Stimulated activated CD8-positive, alpha-beta memory T cell treated with anti-CD3 and anti-CD28 coated beads, Interleukin-7, amount 100 ng/mL, for 24 hours (primary cell): ENCODE measurements at places on chromosomes 4 and X.

DNA sequence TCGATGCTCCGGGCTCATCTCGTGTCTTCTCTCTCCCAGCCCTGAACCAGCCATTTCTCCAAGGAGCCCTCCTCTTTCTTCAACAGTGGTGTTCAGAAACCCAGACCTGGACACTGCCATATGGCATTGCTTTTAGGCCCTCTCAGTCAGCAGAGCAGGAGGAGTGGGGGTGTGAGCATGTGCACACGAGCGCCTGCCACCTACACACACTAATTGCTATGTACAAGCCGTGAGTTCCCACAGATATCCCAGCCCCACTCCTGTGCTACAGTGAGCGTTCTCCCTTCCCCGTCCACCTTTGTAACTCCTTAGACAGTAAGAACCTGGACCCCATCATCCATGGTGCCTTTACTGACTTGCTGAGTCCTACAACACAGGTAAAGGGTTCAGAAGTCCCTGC lies 53.8 kb downstream of the TNIP2 start:
- no peak for DNase-seq

DNA sequence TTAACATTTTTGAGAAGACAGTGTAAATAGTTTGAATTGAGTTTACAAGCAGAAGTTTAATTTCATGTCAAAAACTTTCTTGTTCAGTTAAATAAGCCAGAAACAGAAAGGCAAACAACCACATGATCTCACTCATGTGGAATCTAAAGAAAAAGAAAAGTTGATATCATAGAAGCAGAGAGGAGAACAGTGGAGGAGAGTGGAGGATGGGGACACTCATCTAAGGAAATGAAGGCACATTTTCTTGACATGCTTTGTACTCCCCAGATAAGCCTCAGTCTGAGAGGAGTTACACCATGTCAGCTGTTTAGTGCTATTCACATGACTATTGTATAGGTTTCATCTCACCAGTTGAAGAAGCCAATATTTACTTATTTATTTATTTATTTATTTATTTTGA lies 13.5 kb downstream of the SNCA start:
- no peak for DNase-seq

DNA sequence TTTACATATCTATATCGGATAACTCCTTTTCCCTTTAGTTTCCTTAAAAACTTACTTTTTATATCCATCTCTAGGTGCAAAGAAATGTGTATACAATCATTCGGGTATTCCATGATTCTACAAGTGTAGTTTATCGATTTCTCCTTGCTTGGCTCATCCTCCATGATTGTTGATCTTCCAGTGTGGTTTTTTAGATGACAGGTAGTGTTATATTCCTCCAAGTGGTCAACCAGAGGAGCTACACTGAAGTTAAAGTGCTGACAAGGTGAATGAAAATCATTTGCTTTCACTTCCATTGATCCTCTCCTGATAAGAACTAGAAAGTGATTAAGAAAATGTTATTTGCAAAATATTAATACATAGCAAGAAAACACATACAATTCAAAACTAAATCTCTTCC lies 38.5 kb downstream of the TMEM156 start:
- no peak for DNase-seq

DNA sequence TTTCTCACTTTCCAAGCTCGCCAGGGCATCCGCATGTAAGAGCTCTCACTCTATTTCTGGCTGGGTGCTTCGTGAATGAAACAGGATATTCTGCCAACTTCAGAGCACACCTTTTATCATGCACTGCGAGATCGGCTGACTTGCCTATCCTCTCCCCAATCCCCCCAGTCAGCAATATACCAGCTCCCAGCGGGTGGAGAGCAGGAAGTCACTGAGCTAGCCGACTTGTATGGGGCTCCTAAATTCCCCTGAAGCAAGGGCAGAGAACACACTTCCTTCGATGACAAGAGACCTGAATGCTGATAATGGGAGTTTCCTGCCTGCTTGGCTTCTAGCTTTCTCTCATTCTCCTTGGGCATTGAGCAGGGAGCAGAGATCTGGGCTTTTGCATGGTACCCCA lies 33.8 kb upstream of the MAMLD1 start:
- DNase-seq, result no peak

GRCh38 chrX:118348186-118348810 lies 2.4 kb downstream of the WDR44 start:
- DNase-seq, result no peak

DNA sequence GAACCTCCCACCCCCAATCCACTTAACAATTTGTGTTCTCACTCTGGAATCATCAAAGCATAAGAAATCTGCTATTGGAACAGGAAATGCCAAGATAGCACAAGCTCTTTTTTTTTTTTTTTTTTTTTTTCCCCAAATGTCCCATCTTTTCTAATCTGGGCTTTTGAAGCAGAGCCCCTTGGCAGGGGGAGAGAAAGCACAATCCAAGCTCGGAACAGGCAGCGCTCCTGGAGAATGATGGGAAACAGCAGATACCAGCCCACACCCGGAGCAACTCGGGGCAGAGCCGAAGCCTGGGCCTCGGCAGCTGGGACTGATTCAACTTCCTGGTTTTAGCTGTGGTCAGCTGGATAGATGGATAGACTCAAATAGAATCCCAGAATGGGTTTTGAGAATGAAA lies 235.1 kb downstream of the QDPR start:
- DNase-seq, result no peak

DNA sequence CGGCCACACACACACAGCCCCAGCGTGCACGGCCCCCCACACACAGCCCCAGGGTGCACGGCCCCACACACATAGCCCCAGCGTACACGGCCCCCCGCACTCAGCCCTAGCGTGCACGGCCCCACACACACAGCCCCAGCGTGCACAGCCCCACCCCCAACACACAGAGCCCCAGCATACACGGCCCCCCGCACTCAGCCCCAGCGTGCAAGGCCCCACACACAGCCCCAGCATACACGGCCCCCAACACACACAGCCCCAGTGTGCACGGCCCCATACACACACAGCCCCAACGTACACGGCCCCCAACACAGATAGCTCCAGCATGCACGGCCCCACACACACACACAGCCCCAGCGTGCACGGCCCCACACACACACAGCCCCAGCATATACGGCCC lies 17.6 kb downstream of the GAK start:
- no peak for DNase-seq

GRCh38 chr4:118757761-118758251 lies 72.6 kb downstream of the METTL14 start:
- DNase-seq, result no peak

GRCh38 chrX:9495496-9495895 lies 30.6 kb downstream of the TBL1X start:
- no peak for DNase-seq

- no peak for DNase-seq
Observed at GRCh38 chrX:30804462-30804861, 84.6 kb downstream of the TAB3 start.

GRCh38 chr4:126446917-126447316 lies 1132.2 kb downstream of the FAT4 start:
- no peak for DNase-seq

DNA sequence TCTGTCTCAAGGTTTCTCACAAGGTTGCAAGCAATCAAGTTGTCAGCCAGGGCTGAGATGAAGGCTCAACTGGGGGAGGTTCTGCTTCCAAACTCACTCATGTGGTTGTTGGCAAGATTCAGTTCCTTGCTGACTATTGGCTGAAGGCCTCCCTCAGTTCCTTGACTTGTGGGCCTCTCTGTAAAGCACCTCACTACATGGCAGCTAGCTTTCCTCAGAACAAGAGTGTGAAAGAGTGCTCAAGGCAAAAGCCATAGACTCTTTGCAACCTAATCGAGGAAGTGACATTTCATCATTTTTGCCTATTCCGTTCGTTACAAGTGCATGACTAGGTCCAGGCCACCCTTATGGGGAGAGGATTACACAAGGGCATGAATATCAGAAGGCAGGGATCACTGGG lies 52.0 kb downstream of the CXorf58 start:
- no peak for DNase-seq

- no peak for DNase-seq
Observed at GRCh38 chrX:17397074-17397473, 22.1 kb downstream of the NHS start.

DNA sequence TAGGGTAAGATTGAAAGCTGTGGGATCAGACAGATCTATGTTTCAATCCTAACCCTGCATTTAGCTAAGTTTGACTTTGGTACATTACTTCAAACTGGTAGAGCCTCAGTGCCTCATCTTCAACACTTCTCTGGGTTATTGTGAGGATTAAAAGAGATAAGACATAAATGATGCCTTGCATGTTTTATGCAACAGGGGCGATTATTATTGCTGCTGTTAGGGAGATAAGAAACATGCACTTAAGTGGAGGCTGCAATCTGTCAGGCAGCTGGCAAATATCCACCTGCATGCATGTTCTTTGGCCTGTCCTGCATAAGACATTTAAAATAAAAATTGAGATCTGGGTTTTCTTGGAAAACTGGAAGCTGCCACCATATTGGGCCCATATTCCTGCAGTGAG lies 24.6 kb downstream of the UNC5C start:
- DNase-seq, result no peak

- no peak for DNase-seq
Observed at GRCh38 chrX:40864972-40865371, 129.6 kb upstream of the MED14 start.

GRCh38 chrX:14497184-14497666 lies 32.1 kb upstream of the GLRA2 start:
- DNase-seq, result no peak

- no peak for DNase-seq
Observed at GRCh38 chr4:165873298-165874071, 448 bp downstream of the TLL1 start.

GRCh38 chrX:46819136-46819535 lies 17.7 kb upstream of the RP2 start:
- no peak for DNase-seq

DNA sequence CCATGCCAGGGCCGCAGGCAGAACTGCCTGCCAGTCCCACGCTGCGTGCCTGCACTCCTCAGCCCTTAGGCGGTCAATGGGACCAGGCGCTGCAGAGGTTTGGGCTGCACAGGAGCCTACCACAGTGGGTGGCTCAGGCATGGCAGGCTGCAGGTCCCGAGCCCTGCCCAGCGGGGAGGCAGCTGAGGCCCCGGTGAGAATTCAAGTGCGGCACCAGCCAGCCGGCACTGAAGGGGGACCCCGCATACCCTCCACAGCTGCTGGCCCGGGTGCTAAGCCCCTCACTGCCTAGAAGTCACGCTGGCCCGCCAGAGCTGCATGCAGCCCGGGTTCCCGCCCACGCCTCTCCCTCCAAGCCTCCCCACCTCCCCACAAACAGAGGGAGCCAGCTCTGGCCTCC lies 302.5 kb upstream of the UGT8 start:
- DNase-seq, result no peak

DNA sequence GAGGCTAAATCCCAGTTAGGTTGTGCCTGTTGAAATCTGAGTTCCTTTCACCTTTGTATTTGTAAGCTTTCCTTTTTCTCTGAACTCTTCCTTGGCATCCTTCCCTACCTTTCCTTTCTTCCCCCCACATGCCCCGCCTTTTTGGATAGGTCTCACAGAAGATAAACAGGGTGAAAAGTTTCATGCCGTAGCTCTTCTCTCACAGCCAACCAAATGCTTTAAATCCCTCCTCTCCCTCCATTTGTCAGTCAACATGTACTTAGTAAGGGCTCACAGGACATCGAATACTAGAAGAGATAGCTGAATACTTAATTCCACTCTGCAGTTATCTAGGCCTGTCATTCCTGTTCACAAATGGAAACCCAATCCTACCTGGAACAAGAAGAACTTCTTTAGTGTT lies 107.1 kb upstream of the BMPR1B start:
- no peak for DNase-seq

- no peak for DNase-seq
Observed at GRCh38 chr4:177480795-177481194, 38.6 kb upstream of the AGA start.

DNA sequence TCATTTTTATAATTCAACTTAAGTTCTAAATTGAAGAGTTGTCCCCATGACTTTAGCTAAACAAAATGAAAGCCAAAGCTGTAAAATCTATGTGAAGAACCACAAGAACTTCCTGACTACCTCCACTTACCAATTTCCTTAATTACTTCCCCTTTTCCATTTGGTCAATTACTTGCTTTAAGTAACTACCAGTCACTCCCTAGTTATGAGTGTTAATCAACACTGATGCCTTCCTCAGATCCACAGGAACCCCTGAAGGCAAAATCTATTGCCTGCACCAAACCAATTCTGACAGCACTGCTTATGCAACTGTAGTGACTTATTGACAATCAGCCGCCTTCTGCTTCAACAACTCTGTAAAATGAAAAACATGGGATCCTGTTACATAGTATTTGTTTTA lies 10.5 kb downstream of the RBMX start:
- no peak for DNase-seq
